ENCODE measurements at places on chromosomes 5 and 9.
A peak's percentile ranks its signal among the peaks of the same experiment; 100 is the strongest.

GRCh38 chr9:108478431-108479332, 377.1 kb downstream of the ACTL7B start:
- H3K27ac ChIP-seq: no peak overlapping the region
- no peaks in the 10 kb centered on the region for H3K36me3 ChIP-seq
- DNase-seq: no peak
- no peaks in the 10 kb centered on the region for H3K4me1 ChIP-seq

GRCh38 chr5:56094579-56095361, 100.0 kb upstream of the IL6ST start:
- H3K27ac ChIP-seq: no peak overlapping the region

- no peak overlapping the region for H3K4me3 ChIP-seq
- no peaks in the 10 kb centered on the region for H3K27me3 ChIP-seq
Observed at GRCh38 chr9:124098141-124098905, 86.8 kb downstream of the LHX2 start.

DNA sequence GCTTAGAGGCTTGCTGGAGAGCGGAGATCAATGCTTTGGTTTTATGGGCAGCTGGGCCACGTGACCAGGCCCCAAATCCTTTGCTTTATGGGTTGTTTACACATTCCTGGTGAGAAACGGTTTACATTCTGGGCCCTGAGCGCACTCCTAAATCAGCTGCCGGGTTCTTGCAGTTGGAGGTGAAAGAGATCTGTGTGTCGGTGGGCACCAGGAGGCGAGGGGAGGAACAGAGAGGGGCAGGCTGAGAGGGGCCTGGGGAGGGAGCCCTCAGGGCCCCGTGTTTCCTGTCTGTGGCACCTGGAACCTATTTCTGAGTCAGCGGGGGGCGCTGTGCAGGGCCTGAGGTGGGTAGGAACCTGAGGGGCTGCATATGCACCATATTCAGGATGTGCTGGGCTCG, 63.5 kb upstream of the HAND1 start:
- DNase-seq: no peak
- no peaks in the 10 kb centered on the region for H3K4me1 ChIP-seq
- no peaks in the 10 kb centered on the region for H3K36me3 ChIP-seq

DNA sequence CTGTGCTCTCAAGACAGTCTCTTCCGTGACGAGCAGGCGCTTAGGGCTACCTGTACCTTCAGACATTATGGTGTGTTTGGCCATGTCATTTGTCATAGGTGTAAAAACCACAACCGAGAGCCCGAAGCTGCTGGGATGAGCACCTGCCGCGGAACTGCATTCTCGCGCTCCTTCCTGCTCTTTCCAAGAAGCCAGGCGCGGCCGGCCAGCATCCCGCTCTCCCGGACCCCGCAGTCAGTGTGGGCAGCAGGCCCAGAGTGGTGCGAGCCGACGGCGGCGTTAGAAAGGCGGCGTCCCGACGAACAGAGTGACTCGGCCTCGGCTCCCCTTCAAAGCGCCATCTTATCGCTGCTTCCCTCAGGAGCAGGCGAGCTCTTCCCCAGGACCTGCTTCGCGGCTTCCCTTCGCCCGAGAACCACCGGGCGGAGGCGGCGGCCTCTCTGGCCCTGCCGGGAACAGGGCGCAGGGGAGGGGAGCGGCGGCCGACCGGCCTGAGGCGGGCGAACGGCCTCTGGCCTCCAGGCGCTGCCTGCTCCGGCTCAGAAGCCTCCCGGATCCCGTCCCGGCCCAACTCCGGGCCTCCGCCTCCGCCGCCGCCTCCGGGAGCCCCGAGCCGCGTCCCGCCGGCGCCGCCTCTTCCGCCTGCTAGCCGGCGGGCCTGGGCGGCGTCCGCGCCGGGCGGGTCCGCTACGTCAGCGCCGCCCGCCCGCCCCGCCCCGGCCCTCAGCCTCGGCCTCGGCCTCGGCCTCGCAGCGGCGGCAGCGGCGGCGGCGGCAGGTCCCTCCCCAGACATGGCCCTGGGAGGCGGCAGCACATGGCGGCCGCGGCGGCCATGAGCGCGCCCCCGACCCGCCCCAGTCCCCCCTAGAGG, at the start of gene FAM120A:
Gene FAM120A, plus strand, starts transcription at position 741 of the 871 bp plus-strand sequence. CDS start 231 bp downstream, outside the sequence.
- peak within 1 kb of the TSS; percentile 91 for H3K27ac ChIP-seq
- peak within 1 kb of the TSS; percentile 82 for H3K4me3 ChIP-seq
- peaks cover 12% of the 10 kb centered on the region for H3K4me1 ChIP-seq
- H3K36me3 ChIP-seq: peaks cover 22% of the 10 kb centered on the region

GRCh38 chr9:137173796-137174664, 2.2 kb upstream of the TMEM210 start:
- no peak overlapping the region for H3K4me3 ChIP-seq
- no peak overlapping the region for H3K27ac ChIP-seq
- H3K27me3 ChIP-seq: peaks cover 27% of the 10 kb centered on the region

GRCh38 chr5:23655674-23656073, 148.3 kb downstream of the PRDM9 start:
- no peaks in the 10 kb centered on the region for H3K4me1 ChIP-seq
- no peak for DNase-seq
- H3K4me3 ChIP-seq: no peak overlapping the region

- no peak overlapping the region for H3K4me3 ChIP-seq
- no peak overlapping the region for H3K27ac ChIP-seq
- no peaks in the 10 kb centered on the region for H3K27me3 ChIP-seq
Observed at GRCh38 chr5:11056560-11056959, 295.5 kb upstream of the DAP start.

DNA sequence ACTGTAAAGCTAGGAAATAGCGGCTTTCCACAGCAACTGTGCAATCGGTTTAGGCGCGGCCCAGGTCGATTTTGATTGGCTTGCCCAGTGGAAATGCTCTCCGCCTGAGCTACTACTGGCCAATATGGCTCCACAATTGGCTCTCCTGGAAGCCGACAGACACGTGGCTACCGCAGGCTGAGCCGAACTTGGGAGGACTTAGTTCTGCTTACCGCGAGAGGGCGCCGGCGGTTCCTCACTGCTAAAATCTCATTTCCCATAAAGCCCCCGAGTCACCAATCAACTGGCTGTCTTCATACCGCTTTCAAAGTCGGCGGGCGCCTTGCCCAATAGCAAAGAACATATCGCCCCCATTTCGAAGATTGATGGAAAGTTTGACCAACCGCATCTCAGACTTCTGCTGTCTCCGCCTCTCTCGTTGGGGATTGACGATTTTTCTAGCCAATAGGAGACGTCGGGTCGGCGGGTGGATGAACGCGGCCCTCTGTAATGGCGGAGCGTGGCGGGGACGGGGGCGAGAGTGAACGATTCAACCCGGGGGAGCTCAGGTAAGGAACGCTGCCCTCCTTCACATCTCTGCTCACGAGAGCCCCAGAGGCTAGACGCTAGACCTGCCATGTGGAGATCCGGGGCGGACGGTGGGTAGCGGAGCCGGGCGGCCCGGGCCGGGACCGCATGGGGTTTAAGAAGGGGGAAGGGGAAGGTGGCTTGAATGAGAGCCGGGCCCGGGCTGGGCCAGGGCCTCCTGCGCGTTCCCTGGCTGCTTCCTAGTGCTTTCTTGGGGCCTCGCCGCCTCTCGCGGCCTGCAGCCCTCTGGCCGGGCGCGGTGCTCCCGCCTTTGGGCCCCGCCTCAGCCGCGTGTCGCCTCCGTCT, at the start of gene TCERG1:
Gene TCERG1, plus strand, starts transcription at position 473 of the 873 bp plus-strand sequence. Its CDS starts 17 bp downstream, at position 490.
- peak; percentile 90 for DNase-seq
- peak within 1 kb of the TSS; percentile 96 for H3K4me3 ChIP-seq
- H3K36me3 ChIP-seq: no peaks in the 10 kb centered on the region

GRCh38 chr5:19247302-19247701, 740.7 kb downstream of the CDH18 start:
- no peak overlapping the region for H3K4me3 ChIP-seq
- no peak overlapping the region for H3K27ac ChIP-seq
- no peak for DNase-seq
- H3K36me3 ChIP-seq: no peaks in the 10 kb centered on the region

DNA sequence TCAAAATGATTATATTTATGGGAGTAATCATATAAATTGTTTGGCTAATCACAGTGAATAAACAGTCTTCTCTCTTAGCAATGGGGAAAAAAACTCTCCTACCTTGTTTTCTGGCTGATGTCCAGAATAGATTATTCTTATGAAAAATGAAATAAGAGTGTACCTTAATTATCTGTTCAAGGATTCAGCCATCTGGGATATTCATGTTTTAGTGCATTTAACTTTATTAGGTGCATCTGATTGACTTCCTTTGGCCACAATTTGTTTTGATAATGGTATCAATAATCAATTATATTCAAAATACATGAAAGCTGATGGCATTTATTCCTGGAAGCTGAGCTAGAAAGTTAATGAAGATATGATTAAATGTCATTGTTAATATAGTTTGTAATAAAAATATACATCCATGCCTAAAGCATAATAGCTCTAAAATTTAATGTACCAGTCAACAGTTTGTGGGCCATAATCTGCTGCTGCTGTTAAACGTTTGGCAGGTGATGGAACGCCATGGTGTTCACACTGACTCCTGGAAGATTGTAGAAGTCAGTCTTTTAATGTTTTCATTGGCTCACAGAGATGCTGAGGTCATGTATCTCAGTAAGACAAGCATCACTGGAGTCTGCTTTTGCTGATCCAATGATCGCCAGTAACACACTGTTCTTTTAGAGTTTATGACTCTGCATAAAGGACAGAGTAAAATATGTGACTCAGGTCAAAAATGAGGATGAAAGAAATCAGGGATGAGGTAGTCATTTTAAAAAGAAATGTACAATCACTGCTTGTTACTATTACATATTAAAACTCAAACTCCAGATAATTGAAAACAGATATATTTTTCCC, 105.8 kb downstream of the ISL1 start:
- H3K27ac ChIP-seq: no peak overlapping the region
- DNase-seq: no peak
- H3K27me3 ChIP-seq: no peaks in the 10 kb centered on the region

- H3K27ac ChIP-seq: no peak overlapping the region
- H3K4me3 ChIP-seq: no peak overlapping the region
- H3K27me3 ChIP-seq: no peaks in the 10 kb centered on the region
- H3K4me1 ChIP-seq: no peaks in the 10 kb centered on the region
- DNase-seq: no peak
Observed at GRCh38 chr9:91915524-91916263, 34.3 kb downstream of the ROR2 start.

DNA sequence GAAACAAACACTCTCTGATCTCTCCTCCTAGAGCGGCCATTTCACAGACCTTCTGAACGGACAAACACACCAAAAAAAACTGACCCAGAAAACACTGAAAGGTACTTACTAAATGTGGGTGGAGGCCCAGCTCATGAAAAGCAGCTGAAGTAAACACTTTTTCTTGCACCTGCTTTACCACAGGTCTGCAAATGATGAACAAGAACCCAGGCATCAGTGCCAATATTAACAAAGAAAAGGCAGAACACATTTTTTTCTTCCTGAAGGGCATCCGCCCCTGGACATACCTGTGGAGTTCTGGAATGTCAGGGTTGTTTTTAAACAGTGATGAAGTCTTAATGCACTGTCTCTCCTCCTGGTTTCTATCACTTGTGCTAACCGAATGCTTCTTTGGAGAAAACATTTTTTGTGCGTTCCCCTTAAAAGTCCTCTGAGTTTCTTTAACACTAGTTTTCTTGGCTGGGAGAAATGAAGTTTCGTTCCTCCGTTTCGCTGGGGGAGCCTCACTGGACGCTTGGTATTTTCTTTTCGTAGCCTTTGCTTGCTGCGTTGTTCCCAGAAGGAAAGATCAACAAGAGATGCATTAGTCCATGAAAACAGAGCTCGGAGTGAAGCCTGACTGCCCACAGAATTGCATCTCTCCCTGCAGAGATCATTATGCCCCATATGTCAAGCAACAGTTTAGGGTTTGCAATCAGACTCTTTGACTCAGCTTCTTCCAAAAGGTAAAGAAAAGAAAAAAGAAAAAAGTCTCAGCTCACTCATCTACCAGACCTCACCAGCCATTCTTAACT, 7.4 kb downstream of the DDX31 start:
- H3K4me1 ChIP-seq: no peaks in the 10 kb centered on the region
- H3K27ac ChIP-seq: no peak overlapping the region
- H3K36me3 ChIP-seq: peaks cover 51% of the 10 kb centered on the region
- DNase-seq: no peak

GRCh38 chr9:114237781-114238180, 82.4 kb downstream of the COL27A1 start:
- H3K36me3 ChIP-seq: no peaks in the 10 kb centered on the region
- no peak overlapping the region for H3K27ac ChIP-seq
- DNase-seq: no peak
- H3K4me1 ChIP-seq: no peaks in the 10 kb centered on the region

- DNase-seq: no peak
- H3K27ac ChIP-seq: no peak overlapping the region
- H3K36me3 ChIP-seq: no peaks in the 10 kb centered on the region
- H3K27me3 ChIP-seq: no peaks in the 10 kb centered on the region
- no peak overlapping the region for H3K4me3 ChIP-seq
Observed at GRCh38 chr5:53261245-53261644, 151.7 kb upstream of the MOCS2 start.

- no peak overlapping the region for H3K27ac ChIP-seq
- no peaks in the 10 kb centered on the region for H3K4me1 ChIP-seq
- H3K27me3 ChIP-seq: no peaks in the 10 kb centered on the region
- H3K36me3 ChIP-seq: no peaks in the 10 kb centered on the region
- no peak for DNase-seq
Observed at GRCh38 chr5:117188211-117188610, 613.6 kb upstream of the SEMA6A start.

DNA sequence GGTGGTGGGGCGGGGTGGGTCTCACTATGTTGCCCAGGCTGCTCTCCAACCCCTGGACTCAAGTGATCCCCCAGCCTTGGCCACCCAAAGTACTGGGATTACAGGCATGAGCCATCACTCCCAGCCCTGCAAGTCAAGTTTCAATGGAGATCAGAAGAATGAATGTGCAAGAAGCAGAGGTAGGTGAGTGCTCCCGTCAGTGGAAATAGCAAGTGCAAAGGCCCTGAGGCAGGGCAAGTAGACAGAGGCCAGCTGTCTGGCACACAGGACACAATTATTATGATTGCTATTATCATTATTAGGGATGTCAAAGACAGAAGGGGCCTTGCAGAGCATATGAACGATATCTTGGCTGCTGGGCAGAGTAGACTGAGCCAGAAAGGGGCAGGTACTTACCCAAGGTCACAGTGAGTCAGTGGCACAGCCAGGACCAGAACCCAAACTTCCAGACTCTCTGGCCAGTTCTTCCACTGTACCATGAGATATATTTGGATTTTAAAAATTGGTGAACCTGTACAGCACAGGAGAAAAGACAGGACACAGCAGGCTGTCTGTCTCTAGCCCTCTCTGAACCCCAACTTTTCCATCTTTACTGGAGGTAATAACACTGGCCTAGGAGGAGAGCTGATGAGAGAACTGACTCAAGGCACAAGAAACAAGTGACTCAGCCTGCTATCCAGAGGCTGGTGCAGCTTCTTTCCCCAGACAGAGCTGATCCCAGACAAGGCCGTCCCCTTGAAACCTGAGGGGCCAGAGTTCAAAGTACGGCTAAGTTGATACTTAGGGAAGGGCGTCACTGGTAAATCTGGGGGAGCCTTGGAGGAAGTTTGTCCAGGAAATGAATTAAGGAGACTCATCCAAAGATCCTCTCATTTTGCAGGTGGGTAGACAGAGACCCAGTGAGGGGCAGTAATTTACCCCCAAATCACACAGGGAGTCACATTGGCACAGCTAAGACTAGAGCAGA, 1.4 kb downstream of the HDHD3 start:
- no peak overlapping the region for H3K27ac ChIP-seq
- no peak for DNase-seq
- peaks cover 3% of the 10 kb centered on the region for H3K4me1 ChIP-seq
- H3K36me3 ChIP-seq: peaks cover 17% of the 10 kb centered on the region
- no peaks in the 10 kb centered on the region for H3K27me3 ChIP-seq

GRCh38 chr5:74243634-74244033, 396.9 kb downstream of the ENC1 start:
- no peaks in the 10 kb centered on the region for H3K4me1 ChIP-seq
- no peak overlapping the region for H3K4me3 ChIP-seq
- H3K27ac ChIP-seq: no peak overlapping the region
- DNase-seq: no peak

Data from effector memory CD4-positive, alpha-beta T cell (primary cell).